ENCODE measurements at places on chromosomes 7 and 10.

GRCh38 chr7:3380886-3381685, 80.0 kb downstream of the SDK1 start:
- no peak for DNase-seq

DNA sequence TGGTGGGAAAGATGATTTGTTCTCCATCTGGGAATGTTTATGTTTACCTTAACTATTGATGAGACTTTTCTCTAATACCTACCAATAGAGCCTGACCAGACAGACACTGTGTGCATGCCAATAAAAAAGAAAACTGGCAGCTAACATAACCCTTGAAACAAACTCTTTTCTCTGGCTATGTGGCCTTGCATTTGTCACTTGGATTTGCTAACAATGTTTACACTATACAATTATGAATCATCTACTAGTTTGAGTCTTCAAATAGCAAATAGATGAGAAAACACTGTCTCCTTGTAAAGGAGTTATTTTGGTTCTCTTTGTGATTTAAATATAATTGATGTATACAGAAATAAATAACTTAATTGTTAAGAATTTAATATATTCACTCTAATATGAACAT, 273.1 kb downstream of the SEMA3D start:
- no peak for DNase-seq

DNA sequence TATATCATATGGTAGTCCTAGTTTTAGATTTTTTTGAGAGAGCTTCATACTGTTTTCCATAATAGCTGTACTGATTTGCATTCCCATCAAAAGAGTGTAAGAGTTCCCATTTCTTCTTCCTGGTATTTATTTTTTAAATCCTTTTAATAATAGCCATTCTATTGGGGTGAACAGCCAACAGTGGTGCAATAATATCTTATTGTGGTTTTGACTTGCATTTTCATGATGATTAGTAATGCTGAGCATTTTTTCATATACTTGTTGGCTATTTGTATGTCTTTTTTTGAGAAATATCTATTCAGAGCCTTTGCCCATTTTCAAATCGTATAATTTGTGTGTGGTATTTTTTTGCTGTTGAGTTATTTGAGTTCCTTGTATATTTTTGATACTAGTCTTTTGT, 167.4 kb downstream of the FZD1 start:
- DNase-seq, result no peak

DNA sequence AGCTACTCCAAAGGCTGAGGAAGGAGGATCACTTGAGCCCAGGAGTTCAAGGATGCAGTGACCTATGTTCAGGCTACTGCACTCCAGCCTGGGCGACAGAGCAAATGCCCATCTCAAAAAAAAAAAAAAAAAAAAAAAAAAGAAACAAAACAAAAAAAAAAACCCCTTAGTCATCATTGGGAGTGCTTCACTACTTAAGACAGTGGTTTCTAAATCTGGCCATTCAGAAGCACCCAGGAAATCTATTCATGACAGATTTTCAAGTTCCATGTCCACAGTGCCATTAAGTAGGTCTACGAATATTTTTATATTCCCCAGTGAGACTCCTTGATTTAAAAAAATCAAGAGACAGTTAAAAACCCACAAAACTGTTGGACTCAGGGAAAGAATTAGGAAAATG, 182.9 kb downstream of the PIP4K2A start:
- no peak for DNase-seq

GRCh38 chr7:40455485-40455884, 320.7 kb downstream of the SUGCT start:
- no peak for DNase-seq

DNA sequence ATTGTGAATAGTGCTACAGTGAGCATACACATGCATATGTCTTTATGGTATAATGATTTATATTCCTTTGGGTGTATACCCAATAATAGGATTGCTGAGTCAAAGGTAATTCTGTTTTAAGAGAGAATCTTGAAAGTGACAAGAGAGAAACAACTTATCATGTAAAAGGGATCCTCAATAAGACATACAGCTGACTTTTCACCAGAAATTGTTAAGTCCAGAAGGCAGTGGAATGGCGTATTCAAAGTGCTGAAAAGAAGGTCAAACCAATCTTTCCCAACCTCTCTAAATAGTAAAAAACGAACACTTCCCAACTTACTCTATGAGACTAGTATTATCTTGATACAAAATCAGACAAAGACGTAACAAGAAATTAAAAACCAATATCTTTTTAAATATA, 59.8 kb downstream of the LHFPL3 start:
- DNase-seq, result no peak

Data from NT2/D1 (cell line).